NCI-H1092 (cell line): ENCODE measurements at places on chromosomes 12 and 14.

DNA sequence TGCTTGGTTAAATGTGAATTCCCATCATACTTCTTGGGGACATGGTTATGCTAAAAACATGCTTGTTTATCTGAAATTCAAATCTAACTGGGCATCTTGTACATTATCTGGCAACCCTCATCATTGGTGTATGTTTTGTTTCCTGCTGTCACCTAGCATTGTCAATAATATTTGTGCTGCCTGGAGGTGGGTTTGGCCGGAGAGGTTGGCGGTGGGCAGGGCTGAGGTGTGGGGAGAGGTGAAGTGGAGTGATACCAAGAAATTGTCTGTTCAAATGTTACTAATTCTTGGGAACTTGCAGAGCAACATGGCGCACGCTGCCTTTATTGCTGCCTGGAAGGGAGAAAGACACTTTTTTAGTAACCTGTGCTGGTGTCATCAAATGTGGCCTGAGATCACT is 280.5 kb downstream of the VRK1 start:
- DNase-seq: no peak

DNA sequence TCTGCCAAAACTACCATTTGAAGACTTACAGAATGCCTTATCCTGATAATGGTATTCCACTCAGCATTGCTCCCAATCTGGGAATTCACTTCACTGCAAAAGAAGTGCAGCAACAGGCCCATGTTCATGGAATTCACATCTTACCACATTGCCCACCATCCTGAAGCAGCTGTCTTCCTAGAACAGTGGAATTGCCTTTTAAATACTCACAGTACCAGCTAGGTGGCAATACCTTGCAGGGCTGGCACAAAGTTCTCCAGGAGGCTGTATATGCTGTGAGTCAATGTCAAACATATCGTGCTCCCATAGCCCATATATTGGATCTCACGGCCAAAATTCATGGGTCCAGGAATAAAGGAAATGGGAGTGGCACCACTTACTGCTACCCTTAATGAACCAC is 83.8 kb upstream of the PLEKHG7 start:
- DNase-seq: no peak

GRCh38 chr12:102059343-102059742 is 2.4 kb downstream of the WASHC3 start:
- no peak for DNase-seq

DNA sequence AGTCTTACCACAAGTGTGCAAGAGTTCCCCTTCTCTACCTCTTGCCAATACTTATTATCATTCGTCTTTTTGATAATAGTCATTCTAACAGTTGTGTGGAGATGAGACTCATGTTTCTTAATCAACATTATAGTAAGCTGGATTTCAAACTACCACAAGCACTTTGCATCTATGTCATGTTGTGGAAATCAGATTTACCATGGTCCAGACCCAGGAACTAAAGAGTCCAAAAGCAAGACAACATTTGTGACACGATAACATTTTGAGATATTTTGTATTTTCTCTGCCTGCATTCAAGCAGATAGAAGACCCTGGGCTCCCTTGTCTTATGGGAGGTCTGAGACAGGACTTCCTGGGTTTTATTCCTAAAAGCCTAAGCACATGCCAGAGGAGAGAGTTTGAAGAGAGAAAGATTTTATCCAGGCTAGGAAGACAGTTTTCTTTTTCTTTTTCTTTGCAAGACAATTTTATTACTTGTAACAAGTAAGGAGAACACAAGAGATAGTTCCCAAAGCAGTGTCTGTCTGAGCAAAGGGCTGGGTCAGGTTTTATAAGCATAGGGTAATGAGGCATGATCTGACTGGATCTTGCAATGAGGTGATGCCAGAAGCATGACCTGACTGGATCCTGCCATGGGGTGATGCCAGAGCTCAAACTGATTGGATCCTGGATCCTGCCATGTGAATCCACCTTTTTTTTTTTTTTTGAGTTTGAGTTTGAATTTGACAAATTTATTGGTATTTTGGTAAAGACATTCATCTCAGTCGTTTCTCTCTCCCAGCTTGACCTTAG is 180.5 kb upstream of the HMGA2 start:
- no peak for DNase-seq

DNA sequence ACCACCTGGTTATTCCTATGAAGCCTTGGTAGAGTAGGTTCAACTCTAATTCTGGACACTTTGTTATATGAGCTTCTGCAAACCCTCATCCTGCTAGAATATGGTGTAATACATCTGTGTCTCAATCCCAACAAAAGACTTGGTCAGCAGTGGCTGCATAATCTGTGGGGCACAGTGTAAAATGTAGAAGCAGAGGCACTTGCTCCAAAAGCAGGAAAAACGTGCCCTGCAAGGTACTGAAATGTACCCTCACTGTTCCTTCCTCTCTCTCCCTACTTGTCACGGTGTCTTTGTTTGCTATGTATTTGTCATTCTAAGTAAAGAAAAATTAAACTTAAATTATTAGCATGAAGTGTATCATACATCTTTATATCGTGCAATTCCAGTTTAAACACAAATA is 267.9 kb downstream of the BCL11B start:
- DNase-seq: no peak

- no peak for DNase-seq
Measured at GRCh38 chr12:51192284-51192671, 19.3 kb upstream of the TFCP2 start.

- DNase-seq: peak; percentile 29
Measured at GRCh38 chr12:44397631-44398030, 478.5 kb downstream of the NELL2 start.

DNA sequence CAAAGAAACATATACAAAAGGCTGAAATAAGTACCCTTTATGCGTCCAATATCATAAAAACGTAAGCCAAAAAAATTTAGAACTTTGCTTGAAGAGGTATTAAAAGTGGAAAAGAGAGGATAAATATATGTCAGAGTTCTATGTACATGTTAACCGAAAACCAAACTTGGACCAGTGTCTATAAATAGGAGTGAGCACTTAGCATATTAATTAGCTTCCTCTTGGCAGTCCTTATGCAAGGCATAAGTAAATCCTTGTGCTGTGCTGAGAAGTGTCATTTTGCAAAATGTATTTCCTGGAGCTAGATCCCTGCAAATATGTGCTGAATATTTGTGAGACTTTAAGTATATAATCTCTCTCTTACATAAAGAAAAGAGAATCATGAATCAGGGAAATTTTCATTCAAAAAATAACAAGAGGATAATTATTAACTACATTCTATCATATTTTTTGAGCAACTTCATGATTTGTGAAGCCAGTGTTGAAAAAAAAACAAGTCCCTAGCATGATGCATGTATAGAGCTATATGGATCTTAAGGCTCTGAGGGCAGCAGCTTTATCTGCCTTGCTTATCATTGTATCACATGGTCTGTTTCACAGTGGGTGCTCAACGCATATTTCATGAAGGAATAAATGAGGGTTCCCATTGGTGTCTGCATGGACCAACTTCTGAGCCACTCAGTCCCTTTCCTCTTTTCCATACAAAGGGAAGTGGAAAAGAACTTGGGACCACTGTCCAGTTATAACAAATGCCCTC is 326.1 kb downstream of the PDZRN4 start:
- no peak for DNase-seq

- no peak for DNase-seq
Measured at GRCh38 chr12:4416276-4416675, 29.3 kb downstream of the FGF6 start.

- no peak for DNase-seq
Measured at GRCh38 chr12:72622556-72622955, 350.4 kb downstream of the TRHDE start.

DNA sequence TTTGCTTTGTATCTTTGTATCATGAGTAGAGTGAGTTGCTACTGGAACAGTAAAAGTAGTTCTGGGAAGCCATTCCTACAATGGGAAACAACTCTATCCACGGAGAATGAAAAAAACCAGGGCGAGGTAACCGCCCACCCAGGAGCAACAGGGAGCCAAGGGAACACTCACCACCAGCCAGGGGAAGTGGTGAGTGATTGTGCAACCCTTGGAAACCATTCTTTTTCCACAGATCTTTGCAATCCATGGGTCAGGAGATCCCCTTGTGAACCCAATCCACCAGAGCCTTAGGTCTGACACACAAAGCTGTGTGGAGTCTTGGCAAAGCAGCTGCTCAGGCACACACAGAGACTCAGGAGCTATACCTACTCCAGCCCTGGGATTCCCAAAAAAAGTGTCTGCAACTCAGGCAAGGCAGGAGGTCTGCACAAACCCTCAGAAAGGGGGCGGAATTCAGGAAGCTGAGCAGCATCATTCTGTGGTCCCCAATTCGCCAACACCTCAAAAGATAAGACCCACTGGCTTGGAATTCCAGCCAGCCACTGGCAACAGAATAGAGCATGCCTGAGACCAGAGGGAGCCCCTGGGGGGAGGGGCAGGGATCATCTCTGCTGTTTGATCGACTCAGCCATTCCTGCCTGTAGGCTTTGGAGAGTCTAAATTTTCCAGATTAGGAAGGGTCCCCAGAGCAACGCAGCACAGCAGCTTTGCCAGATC is 52.1 kb upstream of the PPFIA2 start:
- no peak for DNase-seq

GRCh38 chr14:71267691-71268090 is 360.4 kb downstream of the PCNX1 start:
- no peak for DNase-seq

GRCh38 chr14:20630340-20631022 is 11.0 kb downstream of the OR6S1 start:
- no peak for DNase-seq

DNA sequence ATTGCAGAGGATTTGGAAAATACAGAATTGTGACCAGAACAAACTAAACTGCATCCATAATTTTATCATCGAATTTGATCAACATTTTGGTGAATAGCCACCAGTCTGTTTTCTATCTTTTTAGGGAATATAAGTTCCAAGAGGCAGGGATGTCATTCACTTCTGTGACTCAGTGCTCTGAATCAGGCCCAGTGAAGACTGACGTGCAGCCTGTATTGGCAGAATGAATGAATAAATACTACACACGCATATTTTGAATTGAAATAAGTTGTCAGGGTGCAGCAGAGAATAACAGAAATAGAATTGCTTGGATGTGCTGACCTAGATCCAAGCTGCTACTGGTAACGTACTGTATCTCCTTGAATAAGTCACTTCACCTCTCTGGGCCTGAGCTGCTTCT is 1.3 kb upstream of the EMP1 start:
- DNase-seq: no peak

DNA sequence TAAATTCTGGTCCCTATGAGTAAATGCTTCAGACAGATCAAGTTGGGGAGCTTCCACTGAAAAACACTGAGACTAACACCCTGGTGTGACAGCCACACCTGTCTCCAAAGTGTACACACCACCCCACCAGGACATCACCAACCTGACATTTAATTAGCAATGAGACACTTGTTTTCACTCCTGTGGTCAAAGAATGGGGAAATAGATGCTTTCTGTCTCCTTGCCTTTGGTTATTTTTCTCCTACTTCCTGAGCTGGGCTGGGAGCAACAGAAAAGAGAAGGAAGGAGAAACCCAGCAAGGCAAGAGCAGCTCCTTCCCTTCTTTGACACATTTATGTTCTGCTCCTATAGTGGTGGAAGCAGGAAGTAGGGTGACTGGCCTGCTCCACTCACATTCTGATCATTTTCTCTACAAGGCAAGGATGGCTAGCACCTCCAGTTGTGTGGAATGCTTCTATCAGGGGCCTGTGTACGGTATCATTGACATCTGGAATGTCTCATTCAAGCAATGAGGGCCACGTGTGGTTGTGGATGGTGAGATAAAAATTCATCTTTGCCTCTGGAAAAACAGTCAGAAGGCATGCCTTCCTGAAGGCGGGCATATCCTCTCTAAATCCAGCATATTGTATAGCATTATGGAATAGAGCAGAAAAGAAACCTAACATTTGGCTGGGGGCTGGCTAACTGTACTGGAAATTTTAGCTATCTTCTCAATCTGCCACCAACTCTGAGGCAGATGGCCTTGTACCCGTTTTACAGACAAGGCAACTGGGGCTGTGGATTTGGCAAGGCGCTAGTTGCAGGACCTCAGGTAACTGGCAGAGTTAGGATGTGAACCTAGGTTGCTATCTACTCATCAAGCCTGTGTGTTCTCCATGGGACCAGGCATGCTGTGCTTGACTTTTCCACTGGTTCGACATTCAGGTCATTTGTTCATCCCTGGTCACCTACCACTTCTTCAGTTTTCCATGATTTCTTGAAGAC is 24.8 kb upstream of the LGALS3 start:
- DNase-seq: no peak

- DNase-seq: no peak
Measured at GRCh38 chr14:94697773-94698556, 71.9 kb downstream of the GSC start.

GRCh38 chr14:73235531-73236155 is 1.7 kb upstream of the PAPLN start:
- no peak for DNase-seq

GRCh38 chr14:57607086-57607485 is 113.4 kb upstream of the CCDC198 start:
- no peak for DNase-seq

DNA sequence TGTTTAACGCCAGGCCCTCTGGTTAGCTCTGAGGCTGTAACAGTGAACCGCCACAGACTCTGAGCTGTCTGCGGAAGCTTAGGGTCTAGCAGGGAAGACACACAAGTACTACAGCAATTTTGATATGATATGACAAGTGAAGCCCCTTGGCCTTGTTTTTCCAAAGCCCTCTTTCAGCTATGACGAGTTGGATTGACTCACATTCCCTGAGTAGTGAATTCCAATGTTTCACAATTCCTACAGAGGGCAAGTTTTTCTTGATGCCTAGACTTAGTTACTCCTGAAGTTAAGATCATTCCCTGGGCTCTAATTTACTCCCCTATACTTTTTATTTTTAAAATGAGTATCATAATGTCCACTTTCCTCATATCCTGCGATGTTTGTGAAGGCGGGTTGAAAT is 53.3 kb upstream of the CISTR start:
- DNase-seq: no peak

- DNase-seq: no peak
Measured at GRCh38 chr12:50768391-50768790, 4.5 kb downstream of the ATF1 start.

DNA sequence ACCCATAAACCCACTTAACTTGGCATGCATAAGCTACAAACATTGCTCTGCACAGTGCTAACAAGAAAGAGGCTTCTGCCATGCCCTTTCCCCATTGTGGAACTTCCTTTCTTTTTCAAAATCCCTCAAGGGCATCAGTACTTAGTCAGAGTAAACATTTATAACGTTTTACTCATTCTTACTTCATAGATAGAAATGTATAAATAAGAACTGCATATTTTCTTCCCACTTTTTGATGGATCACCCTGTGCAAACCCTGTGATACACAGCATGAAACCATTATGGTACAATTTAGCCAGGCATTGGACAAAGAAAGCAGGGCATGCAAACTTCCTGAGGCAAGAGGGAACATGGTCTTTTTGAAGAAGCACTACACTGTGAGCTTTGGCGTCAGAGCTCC is 113.8 kb upstream of the FOXG1 start:
- no peak for DNase-seq

- DNase-seq: no peak
Measured at GRCh38 chr12:40718878-40719372, 26.7 kb downstream of the CNTN1 start.

GRCh38 chr14:104507443-104507842 is 72.1 kb upstream of the C14orf180 start:
- DNase-seq: no peak
